Aorta (tissue), 5 donors: ENCODE measurements at places on chromosomes 2 and 18. TPM values are rescaled to one million over a fixed set of nuclear protein-coding genes. Genes with fewer than 3 reads are reported as not detected.
A peak's percentile ranks its signal among the peaks of the same experiment; 100 is the strongest.

GRCh38 chr2:168604252-168604651, 148.2 kb downstream of the CERS6 start:
- no peaks in the 10 kb centered on the region for H3K27me3 ChIP-seq
- H3K4me3 ChIP-seq: no peak overlapping the region
- no peak for DNase-seq
- H3K27ac ChIP-seq: no peak overlapping the region
- H3K4me1 ChIP-seq: no peaks in the 10 kb centered on the region

DNA sequence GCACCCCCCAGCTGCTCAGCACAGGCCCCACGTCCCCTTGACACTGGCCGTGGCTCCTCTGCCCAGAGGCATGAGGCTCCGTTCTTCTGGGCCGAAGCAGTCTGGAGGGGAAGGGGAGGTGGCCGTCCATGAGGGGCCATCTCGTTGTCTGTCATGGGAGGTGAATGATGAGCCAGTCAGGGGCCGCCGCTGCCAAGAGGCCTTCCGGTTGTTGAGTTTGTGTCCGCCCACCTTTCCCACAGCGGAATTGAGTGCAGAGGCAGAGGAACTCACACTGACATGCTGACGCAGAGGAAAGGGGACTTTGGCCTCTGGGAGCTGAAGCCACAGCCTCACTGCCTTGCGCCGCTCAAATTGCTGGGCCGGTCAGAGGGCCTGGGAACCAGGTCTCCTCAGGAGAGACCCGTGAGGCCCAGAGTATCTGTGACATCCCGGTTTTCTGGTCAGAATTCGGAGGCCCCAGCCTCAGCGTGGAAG, 268.4 kb downstream of the ATAD2B start:
- H3K4me3 ChIP-seq: no peak overlapping the region
- no peak for DNase-seq
- no peaks in the 10 kb centered on the region for H3K4me1 ChIP-seq
- no peaks in the 10 kb centered on the region for H3K36me3 ChIP-seq
- H3K27me3 ChIP-seq: no peaks in the 10 kb centered on the region

- H3K36me3 ChIP-seq: no peaks in the 10 kb centered on the region
- no peak for DNase-seq
- no peaks in the 10 kb centered on the region for H3K4me1 ChIP-seq
- no peaks in the 10 kb centered on the region for H3K27me3 ChIP-seq
These were observed 47.5 kb downstream of the EMILIN2 start for GRCh38 chr18:2894131-2894840.

DNA sequence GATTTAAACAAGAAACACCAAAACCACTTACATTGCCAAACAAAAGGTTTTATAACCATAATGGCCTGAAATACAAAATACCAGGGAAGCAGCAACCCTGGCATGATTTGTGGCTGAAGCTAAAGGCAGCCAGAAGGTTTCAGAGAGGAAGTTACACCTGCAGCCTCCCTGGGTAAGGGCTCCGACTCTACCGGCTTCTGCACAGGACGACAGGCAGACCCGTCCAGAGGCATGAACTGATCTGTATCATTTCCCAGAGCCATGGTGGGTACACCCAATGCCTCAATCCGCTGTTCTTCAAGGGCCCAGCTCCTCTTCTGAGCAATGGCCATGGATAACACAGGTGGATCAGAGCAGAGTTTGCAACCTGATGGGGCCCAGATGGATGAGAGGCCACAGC, 71.6 kb downstream of the PXDN start:
- no peaks in the 10 kb centered on the region for H3K4me1 ChIP-seq
- no peak for DNase-seq
- H3K27me3 ChIP-seq: no peaks in the 10 kb centered on the region
- no peak overlapping the region for H3K4me3 ChIP-seq
- no peak overlapping the region for H3K27ac ChIP-seq

CD207 gene
- not detected for total RNA-seq

DNA sequence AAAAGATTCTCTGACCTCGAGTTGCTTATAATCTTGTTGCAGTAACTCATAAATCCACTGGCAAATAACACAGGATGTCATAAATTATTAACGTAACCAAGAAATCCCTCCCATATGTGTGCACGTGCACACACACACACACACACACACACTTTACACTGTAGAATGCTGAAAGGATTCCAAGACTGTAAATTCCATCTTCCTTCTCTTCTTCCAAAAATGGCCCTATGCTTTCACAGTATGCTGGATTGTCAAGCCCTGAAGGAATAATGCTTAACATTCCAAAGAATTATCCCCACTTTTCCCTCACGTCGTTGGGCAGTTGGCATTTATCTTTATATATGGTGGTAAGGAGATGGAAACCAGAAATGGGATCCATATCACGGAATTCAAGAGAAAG, 117.5 kb upstream of the CRIM1 start:
- H3K4me3 ChIP-seq: no peak overlapping the region
- no peaks in the 10 kb centered on the region for H3K4me1 ChIP-seq
- H3K27ac ChIP-seq: no peak overlapping the region
- DNase-seq: no peak
- no peaks in the 10 kb centered on the region for H3K27me3 ChIP-seq

- H3K4me1 ChIP-seq: no peaks in the 10 kb centered on the region
- DNase-seq: no peak
- no peaks in the 10 kb centered on the region for H3K27me3 ChIP-seq
- H3K4me3 ChIP-seq: no peak overlapping the region
- no peaks in the 10 kb centered on the region for H3K36me3 ChIP-seq
- no peak overlapping the region for H3K27ac ChIP-seq
These were observed 447.3 kb downstream of the TMX3 start for GRCh38 chr18:68267583-68267982.

CPO gene
- 0.51 TPM for total RNA-seq

GRCh38 chr2:182426082-182426917, 536 bp downstream of the PDE1A start:
- H3K4me1 ChIP-seq: no peaks in the 10 kb centered on the region
- peak overlapping the region; percentile 93 for H3K4me3 ChIP-seq
- H3K36me3 ChIP-seq: no peaks in the 10 kb centered on the region
- no peak for DNase-seq
- no peaks in the 10 kb centered on the region for H3K27me3 ChIP-seq

ANKRD29 gene
- 10.2 TPM for total RNA-seq
